ENCODE measurements at places on chromosomes 2 and 18.
A peak's percentile ranks its signal among the peaks of the same experiment; 100 is the strongest.

DNA sequence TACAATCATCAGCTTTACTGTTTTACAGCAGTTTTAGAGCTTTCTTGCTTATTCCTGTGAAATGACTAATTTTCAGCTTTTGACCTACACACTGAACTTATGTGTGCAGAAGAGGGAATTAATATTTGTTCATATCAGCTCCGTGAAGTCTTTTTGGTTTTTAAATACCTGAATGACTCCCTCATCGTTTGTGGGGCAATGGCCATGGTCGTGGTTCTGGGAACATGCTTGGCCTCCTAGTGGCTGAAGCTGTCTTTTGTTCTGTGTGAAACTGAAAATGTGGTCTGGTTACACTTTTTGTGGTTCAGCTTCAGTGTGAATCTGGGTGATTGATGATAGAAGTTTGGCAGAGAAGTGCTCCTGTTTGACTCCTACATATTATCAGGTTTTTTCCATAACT lies 408.1 kb downstream of the THSD7B start:
- no peak for DNase-seq

DNA sequence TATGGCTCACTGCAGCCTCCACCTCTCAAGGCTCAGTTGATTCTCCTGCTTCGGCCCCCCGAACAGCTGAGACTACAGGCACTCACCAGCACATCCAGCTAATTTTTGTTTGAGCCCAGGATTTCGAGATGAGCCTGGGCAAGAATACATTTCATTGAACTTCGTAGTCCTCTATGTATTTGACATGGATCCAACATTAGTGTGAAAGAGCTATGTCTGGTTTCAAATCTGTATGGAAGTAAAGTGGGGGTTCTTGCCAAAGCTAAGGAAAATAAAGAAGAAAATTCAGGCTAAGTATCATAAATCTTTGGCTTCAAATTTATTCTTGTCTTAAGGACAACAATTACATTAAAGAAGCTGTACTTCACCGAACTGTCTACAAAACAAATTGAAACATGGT lies 1291.7 kb upstream of the CRIM1 start:
- no peak for DNase-seq

DNA sequence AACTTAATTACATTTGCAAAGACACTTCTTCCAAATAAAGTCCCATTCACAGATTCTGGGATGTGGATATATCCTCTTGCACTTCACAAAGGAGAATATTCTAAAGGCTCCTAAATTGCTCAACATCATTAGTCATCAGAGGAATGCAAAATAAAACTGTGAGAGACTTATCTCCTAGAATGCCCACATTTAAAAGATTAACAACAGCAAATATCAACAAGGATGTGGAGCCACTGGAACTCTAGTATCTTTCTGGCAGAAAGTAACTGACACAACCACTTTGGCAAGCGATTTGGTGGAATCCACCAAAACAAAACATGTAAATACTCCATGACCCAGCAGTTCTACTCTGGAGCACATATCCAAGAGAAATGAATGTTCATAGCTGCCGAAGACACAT lies 4.6 kb downstream of the NEU2 start:
- no peak for DNase-seq

DNA sequence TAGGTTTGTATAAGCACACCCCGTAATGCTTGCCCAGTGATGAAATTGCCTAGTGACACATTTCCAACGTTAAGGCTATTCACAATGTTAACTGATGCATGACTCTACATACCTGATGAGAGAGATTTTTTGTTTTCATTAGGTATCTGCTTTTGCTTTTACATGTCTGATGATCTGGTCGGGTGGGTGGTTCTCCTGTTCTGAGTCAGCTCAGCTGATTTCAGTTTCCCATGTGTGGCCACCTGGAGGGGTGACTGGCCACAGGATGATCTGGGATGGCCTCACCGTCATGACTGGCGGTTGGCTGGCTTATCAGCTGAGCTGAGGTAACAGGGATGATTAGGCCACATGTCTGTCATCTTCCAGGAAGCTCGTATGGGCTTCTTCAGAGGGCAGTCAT lies 33.8 kb upstream of the ACYP2 start:
- DNase-seq: no peak

GRCh38 chr2:220465700-220466099 lies 838.3 kb downstream of the SLC4A3 start:
- no peak for DNase-seq

DNA sequence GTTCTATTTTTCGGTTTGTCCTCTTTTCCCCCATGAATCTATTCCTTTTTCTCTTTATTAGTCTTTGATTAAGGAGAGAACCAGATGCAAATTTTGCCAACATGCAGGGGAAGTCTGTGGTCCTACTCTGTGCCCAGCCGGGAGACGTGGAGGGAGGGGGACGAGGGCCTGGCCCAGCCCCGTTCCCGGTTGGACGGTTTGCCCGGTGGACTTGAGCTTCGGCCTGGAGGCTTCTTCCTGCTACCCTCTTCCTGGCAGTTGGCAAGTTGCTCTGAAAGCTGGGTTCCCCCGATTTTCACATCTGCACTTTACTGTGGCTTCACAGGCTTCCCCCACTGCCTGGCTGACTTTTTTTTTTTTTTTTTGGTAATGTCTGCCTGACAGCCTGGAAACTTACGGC lies 39.3 kb upstream of the GBX2 start:
- no peak for DNase-seq

DNA sequence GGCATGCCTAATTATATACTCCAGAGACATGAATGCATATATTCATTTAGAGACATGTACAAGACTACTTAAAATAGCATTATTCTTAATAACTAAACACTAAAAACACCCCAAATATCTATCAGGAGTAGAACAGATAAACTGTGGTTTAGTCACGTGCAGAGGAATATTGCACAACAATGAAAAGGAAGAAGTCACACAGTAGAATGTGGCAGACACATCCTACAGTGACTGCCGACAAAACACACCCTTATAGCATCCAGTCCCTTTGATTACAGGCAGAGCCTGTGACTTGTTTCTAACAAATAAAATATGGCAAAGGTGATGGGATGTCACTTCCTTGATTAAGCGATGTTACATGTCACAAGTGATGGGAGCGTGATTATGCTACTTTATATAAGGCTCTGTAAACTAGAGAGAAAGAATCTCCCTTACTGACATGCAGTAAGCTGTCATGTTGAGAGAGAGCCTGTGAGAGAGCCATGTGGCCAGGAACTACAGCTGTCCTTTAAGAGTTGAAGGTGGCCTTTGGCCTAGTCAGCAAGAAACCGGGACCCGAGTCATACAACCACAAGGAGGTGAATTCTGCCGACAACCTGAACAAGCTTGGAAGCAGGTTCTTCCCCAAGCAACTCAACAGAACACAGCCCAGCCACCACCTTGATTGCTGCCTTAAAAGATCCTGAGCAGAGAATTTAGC lies 39.1 kb upstream of the LGALSL start:
- no peak for DNase-seq

DNA sequence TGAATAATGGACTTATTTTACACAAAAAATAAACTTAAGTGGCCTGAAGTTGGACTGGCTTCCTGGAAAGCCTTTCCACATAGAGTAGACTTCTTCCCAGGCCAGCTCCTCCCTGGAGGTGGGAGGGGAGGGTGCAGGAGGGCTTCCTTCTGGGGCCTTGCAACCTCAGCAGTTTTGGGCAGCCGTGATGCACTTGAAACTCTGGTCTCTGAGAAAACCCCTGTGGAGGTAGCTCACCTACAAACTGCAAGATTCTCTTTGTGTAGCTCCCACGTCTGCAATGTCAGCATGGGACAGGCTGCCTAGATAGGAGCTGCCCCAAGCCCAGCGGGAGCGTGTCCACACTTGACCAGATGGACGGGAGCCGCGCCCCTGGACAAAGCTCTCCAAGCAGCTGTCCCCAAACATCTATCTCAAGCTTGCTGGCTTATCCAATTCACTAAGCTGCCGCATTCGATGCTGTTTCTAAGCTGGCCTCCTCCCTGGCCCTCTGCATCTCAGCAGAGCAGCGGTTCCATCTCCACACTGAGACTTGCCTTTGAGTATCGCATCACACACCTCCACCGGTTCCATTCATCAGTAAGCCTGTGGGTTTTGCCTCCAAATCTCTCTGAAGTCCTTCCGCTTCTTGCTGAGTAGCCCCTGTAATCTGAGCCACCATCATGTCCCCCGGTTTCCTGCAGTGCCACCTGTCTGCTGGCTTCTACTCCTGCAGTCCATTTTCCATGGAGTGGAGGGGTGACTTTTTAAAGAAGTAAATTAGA lies 1.6 kb upstream of the LPIN1 start:
- peak; percentile 59 for DNase-seq

GRCh38 chr2:240258685-240259084 lies 118.2 kb upstream of the OTOS start:
- DNase-seq: no peak

- no peak for DNase-seq
Measured at GRCh38 chr2:10052216-10052615, 8.9 kb downstream of the KLF11 start.
